ENCODE measurements at places on chromosomes 2 and 18.
A peak's percentile ranks its signal among the peaks of the same experiment; 100 is the strongest.

- peak; percentile 9 for DNase-seq
These were observed 106.5 kb upstream of the SCN1A start for GRCh38 chr2:166234112-166234846.

GRCh38 chr18:74702950-74703349, 105.3 kb downstream of the ZNF407 start:
- DNase-seq = no peak

DNA sequence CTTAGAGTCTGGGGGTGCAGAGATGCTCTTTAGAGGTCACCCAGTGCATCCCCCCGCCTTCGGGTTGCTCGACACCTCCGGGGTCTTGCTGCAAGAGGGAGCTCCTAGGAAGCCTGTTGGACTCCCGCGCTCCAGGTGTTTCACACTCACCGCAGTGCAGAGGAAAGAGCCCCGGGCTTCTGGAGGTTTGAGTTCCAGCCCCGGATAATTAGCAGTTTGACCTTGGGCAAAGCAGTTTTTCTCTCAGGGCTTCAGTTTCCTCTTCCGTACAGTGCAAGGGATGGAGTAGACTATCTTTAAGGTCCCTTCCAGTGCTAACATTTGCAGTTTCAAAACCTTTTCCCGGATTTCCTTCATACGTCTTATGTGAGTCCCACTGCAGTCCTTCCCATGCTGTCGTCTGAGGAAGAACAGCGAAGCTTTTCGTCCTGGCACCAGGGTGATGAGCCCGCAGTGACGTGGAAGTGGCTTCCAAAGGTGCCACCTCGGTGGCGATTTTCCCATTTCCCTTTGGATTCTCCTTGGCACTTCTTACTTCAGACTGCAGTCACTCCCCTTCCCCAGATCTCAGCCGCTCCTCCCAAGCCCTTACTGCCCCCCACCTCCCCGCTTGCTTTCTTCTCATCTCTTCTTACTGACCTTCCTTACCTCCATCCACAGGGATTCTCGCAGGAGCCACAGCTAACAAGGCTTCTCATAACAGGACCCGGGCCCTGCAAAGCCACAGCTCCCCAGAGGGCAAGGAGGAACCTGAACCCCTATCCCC, 585 bp downstream of the PNKD start:
- DNase-seq = no peak

GRCh38 chr18:64678048-64678447, 529.2 kb upstream of the LINC00305 start:
- DNase-seq = no peak

- DNase-seq = no peak
These were observed 53.5 kb downstream of the SEPTIN10 start for GRCh38 chr2:109560265-109560664.

GRCh38 chr2:225614915-225615314, 215.4 kb downstream of the NYAP2 start:
- DNase-seq = no peak
